ENCODE measurements at places on chromosomes 6 and 20.

GRCh38 chr6:31493875-31494694 is 3.9 kb upstream of the MICB start:
- peak; percentile 76 for DNase-seq

DNA sequence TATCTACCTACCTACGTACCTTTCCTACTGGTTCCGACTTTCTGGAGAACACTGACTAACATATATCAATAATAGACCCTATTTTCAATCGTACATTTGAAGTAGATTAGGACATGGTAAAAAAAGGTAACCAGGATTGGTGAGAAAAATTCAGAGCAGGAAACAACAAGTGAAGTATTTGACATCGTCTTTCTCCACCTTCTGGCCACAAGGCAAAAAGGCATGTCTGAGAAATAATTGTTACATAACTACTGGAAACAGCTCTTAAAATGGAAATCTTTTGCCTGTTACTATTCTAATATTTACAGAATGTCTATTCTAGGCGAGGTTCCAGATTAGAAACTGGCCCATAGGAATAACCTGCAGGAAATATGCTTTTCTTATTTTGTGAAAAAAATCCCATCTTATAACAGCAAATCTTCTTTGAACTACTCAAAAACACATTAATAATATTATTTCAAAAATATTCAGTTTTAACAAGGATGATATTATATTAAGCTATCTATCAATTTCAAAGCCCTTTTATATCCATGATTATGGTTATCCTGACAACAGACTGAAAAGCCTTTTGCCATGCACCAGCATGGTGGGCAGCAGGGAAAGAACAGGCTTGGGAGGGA is 80.8 kb downstream of the RCAN2 start:
- DNase-seq: no peak

DNA sequence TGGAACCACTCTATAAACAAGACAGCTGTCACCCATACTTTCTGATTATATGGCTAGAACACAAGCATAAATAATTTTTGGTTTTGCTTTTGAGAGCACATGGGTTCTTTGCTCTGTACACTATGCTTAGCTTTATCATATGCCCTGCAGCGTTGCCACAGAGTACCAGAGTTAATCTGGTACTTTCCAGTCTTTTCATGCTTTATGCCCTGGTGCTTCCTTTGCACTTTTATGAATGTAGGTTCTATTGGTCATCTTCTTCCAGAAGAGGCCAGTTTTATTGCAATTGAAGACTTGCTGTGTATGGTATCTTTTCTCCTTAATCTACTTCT is 20.8 kb downstream of the SHLD1 start:
- DNase-seq: no peak

DNA sequence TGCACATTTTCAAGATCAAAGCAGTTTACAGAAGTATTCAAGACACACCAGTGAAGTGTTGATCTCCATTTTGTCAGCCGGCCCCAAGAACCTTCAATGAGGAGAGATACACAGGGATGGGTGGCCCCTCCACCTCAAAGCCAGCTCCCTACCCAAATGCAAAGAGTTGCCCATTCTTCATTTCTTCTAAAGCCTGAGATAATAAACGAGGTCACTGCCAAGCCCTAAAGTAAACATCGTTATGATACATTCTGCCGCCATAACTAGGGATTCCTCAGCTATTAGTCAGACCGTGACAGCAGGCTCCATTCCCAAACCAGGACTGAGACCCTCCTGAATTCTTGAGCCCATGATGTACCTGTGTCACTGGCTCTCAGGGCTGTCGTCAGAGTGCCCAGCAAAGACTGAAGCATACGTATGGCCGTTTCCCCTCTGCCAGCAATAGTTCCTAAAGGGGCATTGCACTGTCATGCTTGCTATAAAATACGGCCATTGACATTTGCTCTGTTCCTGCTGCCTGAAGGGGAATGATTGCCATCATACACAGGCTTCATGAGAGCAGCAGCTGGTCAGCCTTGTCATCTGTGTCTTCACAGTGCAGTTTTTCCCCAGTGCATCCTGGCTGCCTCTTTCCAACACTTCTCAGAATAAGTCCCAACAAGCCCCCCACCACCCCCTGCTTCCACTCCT is 41.7 kb downstream of the ISM1 start:
- DNase-seq: no peak

- DNase-seq: no peak
These were observed 19.8 kb downstream of the PXDC1 start for GRCh38 chr6:3731700-3732099.

All from stimulated activated CD8-positive, alpha-beta memory T cell treated with anti-CD3 and anti-CD28 coated beads, Interleukin-2, amount 100 ng/mL, for 48 hours (primary cell).